ENCODE measurements at places on chromosomes 11 and 22.

- no peak for DNase-seq
Measured at GRCh38 chr22:30297276-30297990, 8.1 kb upstream of the CASTOR1 start.

- no peak for DNase-seq
Measured at GRCh38 chr11:16111690-16112089, 244.7 kb downstream of the SOX6 start.

GRCh38 chr11:100684101-100685065 lies 2.7 kb upstream of the ARHGAP42 start:
- no peak for DNase-seq

DNA sequence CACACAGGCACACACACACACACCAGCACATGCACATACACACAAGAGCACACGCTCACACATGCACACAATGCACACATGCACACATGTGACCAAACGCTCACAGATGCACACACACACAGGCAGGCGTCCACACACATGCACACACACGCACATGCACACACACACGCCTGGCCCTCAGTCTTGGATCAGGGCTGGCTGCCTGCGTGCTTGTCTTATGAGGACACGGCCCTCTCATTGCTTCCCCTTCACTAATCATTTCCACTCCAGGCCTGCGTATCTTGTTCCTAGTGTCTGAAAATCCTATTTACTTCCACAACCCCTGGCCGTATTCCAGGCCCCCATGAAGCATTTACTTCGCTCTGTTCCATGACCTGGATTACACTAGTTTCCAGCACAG lies 740.5 kb downstream of the BRD1 start:
- DNase-seq, result no peak

GRCh38 chr11:3753110-3753509 lies 44.2 kb downstream of the NUP98 start:
- DNase-seq, result no peak

GRCh38 chr11:115155978-115156377 lies 348.2 kb downstream of the CADM1 start:
- DNase-seq, result no peak

DNA sequence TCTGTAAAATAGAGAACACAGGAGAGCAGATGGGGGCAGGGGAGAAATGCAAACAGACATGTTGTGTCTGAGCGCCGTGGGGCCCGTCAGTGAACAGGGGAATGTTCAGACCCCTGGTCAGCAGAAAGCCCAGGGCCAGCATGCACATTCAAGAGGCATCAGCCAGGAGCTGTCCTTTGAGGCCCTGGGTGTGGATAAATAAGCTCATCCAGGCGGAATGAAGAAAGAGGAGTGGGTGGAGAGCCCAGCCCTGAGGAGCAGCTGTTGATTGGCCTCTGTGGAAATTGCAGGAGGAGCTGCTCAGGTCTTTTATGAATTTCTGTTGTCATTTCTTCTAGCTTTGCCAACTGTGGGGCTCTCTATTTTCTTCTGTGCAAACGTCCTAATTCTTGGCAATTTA lies 49.7 kb upstream of the CECR2 start:
- DNase-seq, result no peak

DNA sequence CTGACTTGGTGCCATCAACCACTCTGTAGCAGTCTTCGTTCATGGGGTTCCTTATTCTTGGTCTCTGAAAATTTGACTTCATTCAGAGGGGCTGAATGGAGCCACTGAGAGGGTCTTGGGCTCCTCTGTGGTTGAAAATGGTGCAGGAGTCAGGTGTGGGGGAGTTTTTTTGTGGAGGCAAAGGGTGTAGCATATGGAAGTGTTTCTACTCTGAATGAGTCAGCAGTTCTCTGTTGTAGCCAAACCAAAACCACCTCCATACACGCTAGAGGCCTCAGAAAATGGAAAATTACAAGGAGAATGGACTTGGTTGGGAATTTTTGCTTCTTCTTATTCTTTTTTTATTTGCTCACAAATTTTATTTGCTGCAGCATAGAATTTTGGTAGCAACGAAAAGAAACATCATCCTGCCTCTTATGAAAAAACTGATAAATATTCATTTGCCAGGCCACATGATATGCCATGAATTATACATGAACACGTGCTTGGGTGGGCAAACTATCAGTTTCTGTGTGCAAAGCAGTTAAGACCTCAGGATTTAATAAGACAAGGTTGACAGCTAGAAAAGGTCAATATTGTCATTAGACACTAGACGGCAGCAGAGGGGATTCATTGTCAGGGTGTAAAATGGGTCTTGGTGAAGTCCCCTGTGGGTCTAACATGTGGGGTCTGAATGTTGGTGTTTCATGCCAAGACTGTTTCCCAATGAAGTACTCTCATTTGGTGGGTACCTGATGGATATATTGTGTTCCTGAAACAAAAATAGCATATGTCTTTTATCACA lies 111.7 kb downstream of the MYO18B start:
- no peak for DNase-seq

DNA sequence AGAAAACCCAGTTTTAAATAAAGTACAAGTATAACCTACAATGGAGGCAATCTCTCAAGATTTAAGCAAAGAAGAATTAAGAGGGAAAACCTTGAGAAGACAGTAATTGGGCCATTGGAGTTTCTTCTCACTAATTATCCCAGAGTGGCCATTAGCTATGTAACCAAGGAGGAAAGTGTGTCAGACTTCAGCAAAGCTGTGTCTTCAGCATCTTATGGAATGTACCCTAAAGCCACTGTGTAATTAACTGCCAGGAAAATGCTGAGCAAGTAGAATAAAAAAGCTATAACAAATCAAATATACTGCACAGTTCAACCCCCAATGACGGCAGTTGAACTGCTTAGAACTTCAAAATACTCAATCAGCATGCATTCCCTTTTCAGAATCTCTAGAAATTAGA lies 261.6 kb downstream of the TTC28 start:
- DNase-seq, result no peak

GRCh38 chr11:6925636-6926207 lies 504 bp upstream of the ZNF215 start:
- no peak for DNase-seq

DNA sequence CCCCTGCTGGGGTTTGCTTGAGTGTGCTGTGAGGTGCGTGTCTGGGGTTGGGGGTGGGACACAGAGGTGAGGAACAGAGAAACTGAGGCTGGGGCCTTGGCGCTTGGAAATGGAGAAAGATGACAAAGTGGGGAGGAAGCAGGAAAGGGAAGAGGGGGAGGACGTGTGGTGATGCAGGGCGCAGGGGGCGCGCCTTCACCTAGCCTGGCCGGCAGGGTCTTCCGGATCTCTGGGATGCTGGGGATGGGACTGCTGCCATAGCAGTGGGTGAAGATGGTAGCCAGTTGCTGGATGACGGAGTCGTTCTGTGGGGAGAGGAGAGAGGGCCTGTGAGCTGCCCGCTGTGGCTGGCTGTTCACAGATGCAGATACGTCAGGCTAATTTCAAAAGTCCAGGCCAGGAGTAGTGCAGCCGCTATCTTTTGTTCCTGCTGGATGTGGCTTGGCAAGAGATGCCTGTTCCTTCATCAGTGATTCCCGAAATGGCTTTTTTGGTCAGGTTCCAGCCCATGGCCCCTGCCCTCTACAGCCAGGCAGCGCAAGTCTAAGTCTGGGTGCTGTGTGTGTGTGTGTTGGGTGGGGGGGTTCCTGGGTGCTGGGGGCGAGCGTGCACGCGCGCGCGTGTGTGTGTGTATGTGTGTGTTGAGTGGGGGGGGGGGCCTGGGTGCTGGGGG lies 54.8 kb downstream of the NAT10 start:
- no peak for DNase-seq

- DNase-seq, result no peak
Measured at GRCh38 chr11:61873588-61874376, 17.6 kb downstream of the FADS3 start.

- no peak for DNase-seq
Measured at GRCh38 chr11:7903940-7904339, 27.1 kb downstream of the OR10A6 start.

DNA sequence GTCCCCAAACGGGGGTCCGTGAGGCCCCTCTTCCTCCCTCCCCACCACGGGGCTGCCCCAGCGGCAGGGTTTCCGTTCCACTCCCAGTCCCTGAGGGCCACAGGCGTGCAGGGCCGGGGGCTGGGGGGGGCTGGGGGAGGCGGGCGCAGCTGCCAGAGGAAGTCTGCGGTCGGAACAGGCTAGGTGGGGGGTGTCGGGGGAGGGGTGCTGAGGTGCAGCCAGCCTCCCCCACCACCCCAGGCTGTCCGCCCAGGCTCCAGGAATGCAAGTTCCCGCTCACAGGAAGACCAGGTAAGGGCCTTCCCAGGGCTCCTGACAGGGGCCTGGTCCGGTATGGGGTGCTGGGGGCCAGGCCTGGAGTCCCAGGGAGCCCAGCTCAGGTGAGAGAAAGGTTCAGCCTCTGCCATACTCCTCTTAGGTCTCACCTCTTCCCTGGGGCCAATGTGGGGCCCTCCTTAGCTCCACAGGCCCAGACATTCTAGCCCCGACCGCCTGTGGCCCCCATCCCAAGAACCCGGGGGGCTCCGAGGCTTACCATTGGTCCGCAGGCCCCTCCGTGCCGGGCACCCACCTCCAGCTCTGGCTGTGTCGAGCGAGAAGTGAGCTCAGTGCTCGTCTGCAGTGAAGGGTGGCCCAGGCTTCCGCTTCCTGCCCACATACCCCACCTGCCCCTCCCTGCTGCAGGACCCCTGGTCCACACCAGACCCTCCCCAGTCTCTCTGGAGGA lies at the start of gene PTPRCAP:
Gene PTPRCAP (minus strand): TSS at position 601 of the 727 bp plus-strand sequence. CDS start 63 bp downstream, at position 538.
- peak; percentile 88 for DNase-seq

GRCh38 chr22:17140022-17140421 lies 18.9 kb upstream of the TMEM121B start:
- no peak for DNase-seq

DNA sequence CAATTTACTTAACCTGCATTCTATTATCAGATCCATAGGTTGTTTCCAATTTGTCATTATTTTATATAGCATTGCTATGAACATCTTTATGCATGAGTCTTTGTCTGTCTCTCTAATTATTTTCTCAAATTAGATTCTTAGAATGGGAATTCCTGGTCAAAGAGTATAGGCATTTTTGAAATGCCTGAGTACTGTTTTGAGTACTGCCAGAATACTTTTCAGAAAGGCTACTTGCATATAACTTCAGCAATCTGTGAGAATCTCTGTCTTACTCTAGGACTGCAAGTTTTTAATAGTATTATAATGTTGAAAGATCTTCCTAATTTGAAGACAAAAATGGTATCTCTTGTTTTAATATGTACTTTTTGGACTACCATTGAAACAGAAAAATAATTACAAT lies 56.6 kb downstream of the KCNC1 start:
- no peak for DNase-seq

- peak; percentile 85 for DNase-seq
Measured at GRCh38 chr22:19597399-19597735, 73.2 kb upstream of the CLDN5 start.

DNA sequence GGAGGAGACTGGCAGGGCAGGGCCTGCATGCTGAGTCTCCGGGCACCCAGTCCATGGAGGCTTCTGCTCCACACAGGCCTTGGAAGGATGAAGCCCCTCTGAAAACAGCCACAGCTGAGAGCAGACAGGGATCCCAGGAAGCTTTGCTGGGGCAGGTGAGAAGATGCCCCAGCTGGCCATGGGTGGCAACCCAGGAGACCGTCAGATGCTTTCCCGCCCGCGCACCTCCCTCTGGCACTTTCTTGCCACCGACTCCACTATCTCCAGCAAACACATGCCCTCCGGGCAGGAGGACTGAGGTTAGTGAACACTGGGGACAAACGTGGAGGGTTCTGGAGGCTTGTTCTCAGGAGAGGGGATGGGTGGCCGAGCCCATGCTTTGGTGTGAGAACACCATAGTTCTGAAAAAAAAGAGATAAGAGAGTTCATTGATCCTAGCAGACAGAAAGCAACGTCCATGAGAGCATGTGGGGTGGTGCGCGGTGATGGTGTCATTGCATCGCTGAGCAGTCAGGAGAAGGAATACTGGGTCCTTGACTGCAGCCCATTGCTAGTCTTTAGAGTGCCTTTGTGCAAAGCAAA lies 2.3 kb downstream of the C1QTNF6 start:
- DNase-seq, result no peak

DNA sequence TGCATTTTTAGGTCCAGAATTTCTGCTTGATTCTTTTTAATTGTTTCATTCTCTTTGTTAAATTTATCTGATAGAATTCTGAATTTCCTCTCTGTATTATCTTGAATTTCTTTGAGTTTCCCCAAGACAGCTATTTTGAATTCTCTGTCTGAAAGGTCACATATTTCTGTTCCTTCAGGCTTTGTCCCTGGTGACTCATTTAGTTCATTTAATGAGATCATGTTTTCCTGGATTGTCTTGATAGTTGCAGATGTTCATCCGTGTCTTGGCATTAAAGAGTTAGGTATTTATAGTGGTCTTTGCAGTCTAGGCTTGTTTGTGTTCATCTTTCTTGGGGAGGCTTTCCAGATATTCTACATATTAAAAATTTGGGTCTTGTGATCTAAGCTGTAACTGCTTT lies 694.8 kb upstream of the CCDC179 start:
- DNase-seq, result no peak

GRCh38 chr22:44439356-44440223 lies 58.4 kb downstream of the RTL6 start:
- no peak for DNase-seq

DNA sequence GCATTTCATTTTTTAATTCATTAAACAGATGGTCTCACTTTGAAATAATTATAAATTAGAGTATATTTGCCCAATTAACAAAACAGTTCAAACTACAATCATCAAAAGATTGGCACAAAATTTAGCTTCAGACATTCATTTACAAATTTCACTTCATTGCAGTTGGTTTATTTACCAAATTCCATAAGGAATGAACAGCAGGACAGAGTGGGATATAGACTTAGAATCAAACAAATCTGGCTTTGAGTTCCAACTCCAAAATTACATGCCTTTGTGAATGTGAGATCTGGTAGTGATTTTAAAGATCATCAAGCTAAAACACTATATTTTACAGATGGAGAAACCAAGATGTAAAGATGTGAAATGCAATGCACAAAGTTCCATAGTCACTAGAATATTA lies 310.7 kb upstream of the CNTN5 start:
- no peak for DNase-seq

DNA sequence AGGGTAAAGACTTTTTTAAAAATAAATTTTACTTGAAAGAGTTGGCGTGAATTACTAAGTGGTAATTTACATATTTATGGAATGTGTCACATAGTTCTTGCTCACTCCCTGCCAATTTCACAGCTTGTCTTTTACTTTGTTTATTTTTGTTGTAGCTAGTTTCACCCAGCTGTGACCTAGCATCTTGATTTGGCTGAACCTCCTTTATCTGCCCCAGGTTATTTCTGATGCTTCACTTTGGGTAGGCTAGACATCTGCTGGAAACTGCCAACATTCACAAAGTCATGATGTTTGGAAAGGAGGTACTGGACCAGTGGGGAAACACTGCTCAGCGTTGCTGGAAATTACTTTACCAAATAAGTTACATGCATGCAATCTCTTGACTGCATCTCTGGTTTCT lies 1676.0 kb upstream of the RAG2 start:
- no peak for DNase-seq

DNA sequence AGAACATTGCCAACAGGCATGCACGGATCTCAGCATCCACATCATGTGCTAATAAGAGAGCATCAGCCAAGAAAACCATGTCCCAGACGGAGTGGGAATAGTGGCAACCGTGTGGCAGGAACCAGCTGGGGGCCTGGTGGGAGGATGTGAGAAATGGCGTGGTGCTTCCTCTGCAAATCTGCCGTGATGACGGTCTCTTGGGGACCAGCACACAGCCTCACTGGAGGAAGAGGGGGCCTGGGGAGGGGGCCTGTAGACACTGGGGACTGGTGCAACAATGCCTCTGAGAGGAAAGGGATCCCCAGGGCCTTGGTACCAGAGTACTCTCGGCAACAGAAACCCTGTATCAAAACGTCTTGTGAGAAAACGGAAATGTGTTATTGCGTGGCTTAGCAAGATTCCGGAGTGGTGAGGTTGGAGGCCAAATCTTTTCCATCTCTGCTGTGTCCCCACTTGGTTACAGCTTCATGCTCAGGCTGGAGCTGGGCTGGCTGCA lies 154.3 kb upstream of the TBCEL start:
- DNase-seq, result no peak
